ENCODE measurements at places on chromosomes 5 and 9.

GRCh38 chr5:128813317-128814070 is 151.8 kb upstream of the SLC27A6 start:
- DNase-seq = no peak

- DNase-seq = no peak
Measured at GRCh38 chr9:136599074-136599531, 53.3 kb upstream of the NOTCH1 start.

DNA sequence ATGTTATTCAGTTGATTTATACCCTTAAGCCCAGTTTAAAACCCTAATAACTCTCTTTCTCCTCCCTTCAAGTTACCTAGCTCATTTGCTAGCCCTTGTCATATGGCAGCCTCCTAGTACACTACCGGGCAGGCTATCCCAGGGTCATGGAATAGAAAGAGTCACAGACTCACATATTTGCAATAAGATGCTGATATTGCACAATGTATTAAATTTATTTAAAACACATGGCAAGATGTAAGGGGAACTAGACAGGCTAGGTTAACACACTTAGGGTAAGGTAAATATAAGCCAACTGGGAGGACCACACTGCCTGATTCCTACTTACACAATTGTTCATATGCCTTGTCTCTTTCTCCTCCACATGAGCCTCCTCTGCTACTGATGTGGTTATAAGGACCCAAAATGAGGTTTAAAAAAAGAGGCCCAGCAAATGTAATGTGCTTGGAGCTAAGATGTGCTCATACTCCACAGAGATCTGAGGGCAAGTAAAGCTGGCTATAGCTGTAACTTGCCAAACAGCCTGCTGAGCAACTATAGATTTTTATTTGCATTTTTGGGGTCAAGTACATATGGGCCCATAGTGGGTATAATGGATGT is 130.0 kb downstream of the ENC1 start:
- DNase-seq = no peak

- no peak for DNase-seq
Measured at GRCh38 chr9:124347968-124348358, 67.3 kb downstream of the PSMB7 start.
